ENCODE measurements at places on chromosomes 4 and X.
A peak's percentile ranks its signal among the peaks of the same experiment; 100 is the strongest.

- DNase-seq, result peak; percentile 8
These were observed 154.6 kb upstream of the MAGEB2 start for GRCh38 chrX:30060718-30061117.

- peak; percentile 93 for DNase-seq
These were observed 9.6 kb downstream of the SLC25A5 start for GRCh38 chrX:119477812-119478232.

GRCh38 chr4:106607558-106607957 is 239.0 kb upstream of the GIMD1 start:
- no peak for DNase-seq

- DNase-seq, result no peak
These were observed 197.5 kb downstream of the VEGFC start for GRCh38 chr4:176595257-176595656.

DNA sequence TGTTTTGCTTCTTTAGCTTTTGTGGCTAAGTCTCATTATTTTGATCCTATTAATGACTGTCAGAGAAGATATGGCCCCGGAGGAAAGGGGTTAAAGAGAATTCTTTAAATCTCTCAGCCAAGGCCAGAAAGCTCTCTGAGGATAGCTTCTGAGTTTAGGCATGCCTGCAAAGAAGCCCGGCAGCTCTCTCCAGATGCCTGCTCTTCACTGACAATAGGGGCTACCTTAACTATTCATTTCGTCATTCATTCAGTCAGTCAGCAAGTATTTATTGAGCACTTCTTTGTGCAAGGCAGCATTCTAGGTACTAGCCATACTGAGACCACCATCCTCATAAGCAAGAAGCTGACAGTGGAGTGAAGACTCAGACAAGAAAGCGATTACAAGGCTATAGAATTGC is 34.0 kb upstream of the BMP15 start:
- DNase-seq, result no peak

- peak; percentile 58 for DNase-seq
These were observed 75.5 kb upstream of the SLC39A8 start for GRCh38 chr4:102420563-102421398.

DNA sequence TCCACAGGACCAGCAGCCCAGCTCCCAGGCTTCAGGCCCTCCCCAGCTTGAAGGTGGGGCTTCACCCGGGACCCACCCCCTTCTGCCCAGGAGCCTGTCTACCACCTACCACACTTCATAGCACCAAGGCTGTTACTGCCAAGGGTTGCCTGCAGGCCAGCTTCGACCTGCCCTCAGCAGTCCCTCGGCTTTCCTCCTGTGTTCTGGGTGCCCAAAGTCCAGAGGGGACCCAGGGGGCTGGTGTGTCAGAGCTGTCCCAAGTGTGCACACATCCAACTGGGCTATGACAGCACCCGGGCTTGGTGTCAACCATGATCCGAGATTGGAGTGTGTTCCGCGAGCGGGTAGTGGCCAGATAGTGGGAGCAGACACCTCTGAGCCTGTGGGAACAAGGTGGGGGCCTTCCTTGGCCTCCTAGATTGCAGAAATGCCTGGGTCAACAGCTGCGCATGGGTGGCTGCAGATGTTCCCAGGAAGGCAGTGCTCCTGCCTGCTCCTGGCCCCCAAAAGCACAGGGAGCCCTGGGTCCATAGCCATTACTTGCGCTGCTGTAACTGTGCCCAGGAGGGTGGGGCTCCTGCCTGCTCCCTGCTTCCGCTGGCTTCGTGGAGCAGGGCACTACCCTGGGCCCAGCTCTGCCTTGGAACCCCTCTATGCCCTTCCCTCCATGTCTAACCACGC is 16.8 kb downstream of the SULT1B1 start:
- DNase-seq, result no peak

- DNase-seq, result no peak
These were observed 130.0 kb upstream of the MAP9 start for GRCh38 chr4:155506745-155507144.

GRCh38 chr4:6049985-6050384 is 31.8 kb upstream of the C4orf50 start:
- no peak for DNase-seq

DNA sequence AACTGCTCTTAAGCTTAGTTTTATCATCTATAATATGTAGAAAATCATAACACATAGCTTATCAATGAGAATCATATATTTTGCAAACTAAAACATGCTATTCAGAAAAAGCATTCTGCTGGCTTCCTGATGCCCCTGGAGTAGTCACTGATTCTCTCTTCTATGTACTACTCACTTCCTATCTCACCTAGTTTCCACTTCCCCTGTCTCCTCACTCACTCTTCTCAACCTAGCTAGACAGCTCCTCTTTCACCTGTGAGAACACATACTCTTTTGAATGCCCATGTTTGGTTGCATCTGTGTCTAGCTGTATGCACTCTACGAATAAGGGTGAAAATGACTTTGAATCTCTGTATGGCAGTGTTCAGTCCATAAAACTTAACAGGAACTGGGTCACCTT is 9.3 kb downstream of the TMEM144 start:
- no peak for DNase-seq

DNA sequence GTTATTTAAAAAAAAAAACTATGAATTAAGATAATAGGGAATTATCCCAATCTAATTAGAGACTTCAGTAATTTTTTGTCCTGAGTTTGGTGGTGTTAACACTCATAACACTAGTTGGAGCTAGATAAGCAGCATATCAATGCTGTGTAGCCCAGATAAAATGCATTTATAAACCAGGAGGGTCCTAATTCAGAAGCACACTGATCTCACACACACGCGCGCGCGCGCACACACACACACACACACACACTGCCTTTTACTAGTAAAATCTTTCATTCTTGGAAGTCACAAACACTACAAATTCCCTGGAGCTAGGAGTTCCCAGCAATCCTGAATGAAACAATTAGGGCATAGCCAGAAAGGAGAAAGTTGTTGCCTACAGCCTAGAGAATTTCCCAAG is 3.2 kb downstream of the UNC5C start:
- no peak for DNase-seq

- no peak for DNase-seq
These were observed 535.2 kb upstream of the FAT1 start for GRCh38 chr4:187258651-187259401.

DNA sequence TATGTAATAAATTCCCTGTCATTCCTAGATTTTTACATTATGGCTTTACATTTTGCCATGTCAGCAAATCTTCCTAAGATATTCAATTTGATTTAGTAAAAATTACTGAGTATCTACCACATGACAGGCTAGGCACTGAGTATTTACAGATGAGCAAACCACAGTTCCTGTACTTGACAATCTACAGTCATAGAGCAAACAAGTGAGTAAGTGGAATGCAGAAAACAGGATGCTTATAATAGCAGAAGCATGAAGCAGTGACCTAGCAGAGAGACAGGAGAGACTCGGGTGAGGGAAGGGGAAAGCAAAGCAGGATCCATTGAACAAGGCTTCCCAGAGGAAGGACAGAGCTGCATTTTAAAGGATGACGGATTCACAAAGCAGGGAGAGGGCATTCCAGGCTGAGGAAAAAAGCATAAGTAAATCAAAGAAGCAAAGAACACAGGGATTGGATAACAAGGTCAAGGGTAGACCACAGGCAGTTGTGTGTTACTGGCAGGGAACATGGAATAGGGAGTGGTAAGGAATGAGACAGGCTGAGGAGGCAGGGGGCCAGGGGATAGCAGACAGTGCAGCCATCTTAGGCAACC is 124.7 kb upstream of the C1QTNF7 start:
- peak; percentile 89 for DNase-seq
